ENCODE measurements at places on chromosomes 7 and 10.

DNA sequence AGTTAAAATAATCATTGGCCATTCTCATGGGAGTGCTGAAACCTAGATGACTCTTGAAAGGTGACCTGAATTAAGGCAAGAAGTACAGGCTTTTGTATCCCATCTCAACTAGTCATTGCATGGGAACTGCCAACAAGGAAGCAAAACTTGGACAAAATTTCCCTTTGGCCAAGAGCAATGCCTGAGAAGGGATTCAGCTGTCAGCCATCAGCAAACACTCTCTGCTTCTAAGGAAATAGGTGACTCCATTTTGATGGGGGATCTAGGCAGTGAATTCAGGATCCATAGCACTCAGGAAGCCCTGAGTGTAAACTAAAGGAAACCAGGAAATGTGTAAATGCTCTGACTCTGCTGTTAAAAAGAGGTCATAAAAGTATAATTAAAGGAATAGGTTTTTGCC is 221.5 kb upstream of the TMEM229A start:
- DNase-seq = no peak

- DNase-seq = no peak
These were observed 9.3 kb downstream of the TCF7L2 start for GRCh38 chr10:112959207-112959838.

- peak; percentile 29 for DNase-seq
These were observed 122.4 kb downstream of the SLC16A9 start for GRCh38 chr10:59587083-59587755.

- DNase-seq = no peak
These were observed 60.6 kb upstream of the CSTF2T start for GRCh38 chr10:51759896-51760534.

GRCh38 chr7:148362541-148362940 is 228.0 kb upstream of the C7orf33 start:
- DNase-seq = no peak

- peak; percentile 55 for DNase-seq
These were observed at the start of gene TMEM254 for GRCh38 chr10:80078448-80079311. TMEM254 (plus strand) TSS chr10:80078665; CDS start chr10:80078700, 35 bp downstream.

DNA sequence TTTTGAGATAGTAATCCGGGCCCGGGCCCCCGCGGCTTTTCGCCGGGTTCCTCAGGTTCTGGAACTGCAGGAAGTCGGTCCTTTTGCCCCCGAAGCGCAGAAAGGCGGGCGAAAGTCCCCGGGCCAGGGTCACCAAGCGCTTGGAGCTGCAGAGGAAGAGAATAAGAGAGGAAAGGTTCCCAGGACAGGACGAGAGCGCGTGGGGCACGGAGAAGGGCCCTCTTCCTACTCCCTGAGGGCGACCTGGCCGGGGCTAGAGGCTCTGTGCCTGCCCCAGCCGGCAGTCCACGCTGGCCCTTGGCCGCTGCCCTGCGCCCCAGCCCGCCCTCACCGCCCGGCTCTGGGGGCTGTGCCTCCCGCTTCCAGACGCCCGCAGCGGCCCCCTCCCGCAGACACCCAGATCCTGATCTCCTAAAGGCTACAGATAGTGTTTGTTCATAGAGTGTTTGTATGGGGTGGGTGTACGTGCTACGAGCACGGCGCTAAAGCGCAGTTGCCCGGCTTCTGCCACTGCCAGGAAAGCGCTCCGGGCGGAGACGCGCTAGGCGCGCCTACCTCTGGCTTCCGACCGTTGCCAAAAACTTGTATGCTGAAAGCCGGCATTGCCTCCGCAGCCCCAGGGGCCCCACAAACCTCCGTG is 3.2 kb downstream of the HPSE2 start:
- no peak for DNase-seq

DNA sequence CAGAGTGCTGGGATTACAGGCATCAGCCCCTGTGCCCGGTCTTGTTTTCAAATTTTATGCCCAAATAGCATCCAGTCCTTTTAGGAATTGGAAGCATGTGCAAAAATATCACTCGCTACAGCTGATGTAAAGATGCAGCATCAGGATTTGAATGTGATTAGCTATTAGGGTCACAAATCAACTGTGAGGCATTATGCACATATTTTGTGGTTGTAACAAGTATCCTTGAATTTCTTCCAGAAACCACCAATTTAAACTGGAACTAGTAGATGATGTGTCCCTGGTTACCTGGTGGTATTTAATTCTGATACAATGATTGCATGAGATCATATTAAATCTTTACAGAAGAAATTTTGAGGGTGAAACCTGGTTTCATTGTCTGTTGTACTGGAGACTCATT is 41.0 kb upstream of the ITGA8 start:
- no peak for DNase-seq

DNA sequence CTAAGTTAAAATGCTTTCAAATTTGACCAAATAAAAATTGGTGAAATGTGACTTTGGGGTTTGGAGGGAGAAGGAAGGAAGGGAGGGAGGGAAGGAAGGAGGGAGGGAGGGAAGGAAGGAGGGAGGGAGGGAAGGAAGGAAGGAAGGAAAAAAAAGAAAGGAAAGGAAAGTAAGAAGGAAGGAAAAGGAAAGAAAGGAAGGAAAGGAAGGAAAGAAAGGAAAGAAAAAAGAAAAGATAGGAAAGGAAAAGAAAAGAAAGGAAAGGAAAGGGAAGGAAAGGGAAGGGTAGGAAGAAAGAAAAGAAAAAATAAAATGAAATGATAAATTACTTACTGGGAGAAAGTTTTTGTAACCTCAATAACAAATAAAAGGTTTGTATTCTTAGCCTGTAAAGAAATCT is 24.1 kb upstream of the GGCT start:
- DNase-seq = no peak

DNA sequence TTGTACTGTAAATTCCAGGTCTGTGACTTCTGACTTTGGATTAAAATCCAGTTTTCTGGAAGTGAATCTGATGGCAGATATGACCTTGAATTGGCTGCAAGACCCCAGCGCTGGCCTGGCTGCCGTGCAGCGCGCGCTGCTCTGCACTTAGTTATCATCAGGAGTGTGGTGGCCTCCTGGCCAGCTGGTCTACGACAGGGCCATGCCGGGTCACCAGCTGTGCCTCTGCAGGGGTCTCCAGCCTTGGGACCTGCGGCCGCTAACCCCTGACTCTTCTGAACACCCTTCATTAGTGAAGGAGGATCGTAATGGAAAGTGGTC is 190.7 kb upstream of the SH2B2 start:
- DNase-seq = no peak

GRCh38 chr7:76377186-76377918 is 18.6 kb upstream of the YWHAG start:
- no peak for DNase-seq

DNA sequence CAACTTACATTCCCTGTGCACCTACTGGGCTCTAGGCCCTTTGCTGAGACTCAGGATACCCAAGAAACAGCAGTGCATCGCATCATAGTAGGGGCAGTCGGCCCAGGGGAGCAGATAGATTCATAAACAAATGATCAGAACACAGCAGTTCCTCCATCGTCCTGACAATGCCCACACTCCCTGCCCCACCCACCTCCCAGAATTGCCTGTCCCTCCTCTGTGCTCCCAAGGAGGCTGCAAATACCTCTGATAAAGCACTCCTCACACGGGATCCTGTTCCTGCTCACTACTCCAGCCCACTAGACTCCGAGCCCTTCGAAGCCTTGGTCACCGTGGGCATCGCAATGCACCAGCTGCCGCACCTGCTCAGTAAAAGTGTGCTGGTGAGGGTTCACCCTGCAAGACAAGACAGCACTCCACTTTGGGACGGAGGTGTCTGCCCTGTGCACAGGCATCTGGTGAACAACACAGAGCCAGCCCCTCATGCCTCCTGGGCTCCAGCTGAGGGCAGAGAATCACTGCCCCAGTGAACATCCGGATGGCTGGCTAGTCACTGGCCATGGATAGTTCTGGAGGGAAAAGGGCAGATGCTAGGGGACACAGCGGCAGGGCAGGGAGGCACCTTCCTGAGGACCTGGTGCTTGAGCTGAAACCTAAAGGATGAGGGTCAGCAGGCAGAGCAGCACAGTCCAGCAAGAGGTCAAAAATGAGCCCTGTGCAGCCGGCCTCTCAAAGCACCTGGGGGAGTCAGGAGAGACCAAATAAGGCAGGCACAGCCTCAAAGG is 60.7 kb downstream of the TNS3 start:
- no peak for DNase-seq

GRCh38 chr7:155660059-155660757 is 15.7 kb downstream of the RBM33 start:
- DNase-seq = no peak

- DNase-seq = no peak
These were observed 194.4 kb downstream of the MYOF start for GRCh38 chr10:93287775-93288174.

- no peak for DNase-seq
These were observed 113.9 kb downstream of the CACNB2 start for GRCh38 chr10:18254086-18254485.

DNA sequence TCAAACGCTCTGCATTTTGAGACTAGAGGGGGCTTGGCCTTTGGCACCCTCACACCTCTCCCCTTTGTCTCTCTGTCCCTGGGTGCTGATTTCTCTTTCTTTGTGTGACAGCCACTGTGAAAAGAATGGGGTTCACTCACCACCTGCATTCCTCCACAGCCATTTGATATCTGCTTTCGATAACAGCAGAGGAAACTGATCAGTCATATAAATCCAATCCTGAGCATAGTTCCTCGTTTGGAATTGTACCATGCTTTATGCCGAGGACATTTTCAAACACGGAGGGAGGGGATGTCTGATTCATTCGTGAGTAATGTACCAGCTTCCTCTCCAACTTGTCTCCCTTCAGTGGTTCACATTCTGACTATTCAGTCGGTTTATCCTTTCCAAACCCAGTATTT is 15.8 kb downstream of the MET start:
- DNase-seq = no peak
